ENCODE measurements at places on chromosomes 2 and 18.

DNA sequence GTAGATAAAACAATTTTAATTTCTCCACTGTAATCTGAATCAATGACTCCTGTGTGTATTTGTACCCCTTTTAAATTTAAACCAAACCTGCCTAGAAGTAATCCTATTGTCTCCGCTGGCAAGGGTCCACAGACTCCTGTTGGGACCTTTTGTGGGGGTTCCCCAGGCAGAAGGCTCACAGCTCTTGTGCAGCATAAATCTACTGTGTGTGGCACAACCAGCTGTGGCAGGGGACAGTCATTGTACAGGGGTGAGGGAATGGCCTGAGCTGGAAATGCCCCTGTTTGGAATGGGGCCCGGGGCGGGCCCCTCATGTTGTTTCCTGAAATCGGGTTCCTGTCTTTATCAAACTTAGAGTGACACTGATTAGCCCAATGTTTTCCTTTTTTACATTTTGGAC lies 318.2 kb upstream of the FAM98A start:
- no peak for DNase-seq

- DNase-seq = no peak
Measured at GRCh38 chr2:12050396-12050795, 304.0 kb downstream of the LPIN1 start.

DNA sequence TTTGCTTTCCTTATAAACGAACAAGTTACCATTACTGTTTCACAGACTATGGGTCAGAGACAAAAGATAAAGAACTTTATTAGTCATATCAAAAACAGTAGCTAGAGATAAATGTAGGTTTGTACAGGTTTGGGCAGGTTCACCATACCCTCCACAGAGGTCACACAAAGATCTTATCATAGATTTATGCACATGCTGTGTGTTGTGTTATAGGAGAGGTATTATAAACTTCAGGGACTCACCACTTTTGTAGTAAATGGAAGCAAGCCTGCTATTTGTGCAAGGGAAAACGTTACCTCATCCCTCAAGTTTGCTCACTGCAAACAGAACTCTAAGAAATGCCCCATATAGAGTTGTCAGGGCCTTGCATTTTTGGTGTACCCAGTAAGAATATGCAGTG lies 584.5 kb upstream of the LRRTM1 start:
- no peak for DNase-seq

DNA sequence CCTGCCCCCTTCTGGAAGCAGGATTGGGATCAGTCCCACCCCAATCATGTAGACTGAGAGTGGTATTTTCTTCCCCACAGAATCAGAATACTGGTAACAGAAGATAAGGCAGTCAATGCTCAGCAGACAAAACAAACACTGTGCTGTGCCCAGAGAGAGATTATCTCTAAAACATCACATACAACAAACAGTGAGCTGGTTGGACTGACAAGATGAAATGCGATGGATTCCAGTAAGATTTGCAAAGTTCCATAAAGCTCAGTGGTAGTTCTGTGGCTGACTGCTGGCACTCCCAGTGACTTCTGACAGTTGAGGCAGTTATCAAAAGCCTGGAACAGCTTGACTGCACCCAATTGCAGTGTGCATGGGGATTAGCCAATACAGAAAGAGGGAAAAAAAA lies 311.5 kb upstream of the MGAT5 start:
- no peak for DNase-seq

DNA sequence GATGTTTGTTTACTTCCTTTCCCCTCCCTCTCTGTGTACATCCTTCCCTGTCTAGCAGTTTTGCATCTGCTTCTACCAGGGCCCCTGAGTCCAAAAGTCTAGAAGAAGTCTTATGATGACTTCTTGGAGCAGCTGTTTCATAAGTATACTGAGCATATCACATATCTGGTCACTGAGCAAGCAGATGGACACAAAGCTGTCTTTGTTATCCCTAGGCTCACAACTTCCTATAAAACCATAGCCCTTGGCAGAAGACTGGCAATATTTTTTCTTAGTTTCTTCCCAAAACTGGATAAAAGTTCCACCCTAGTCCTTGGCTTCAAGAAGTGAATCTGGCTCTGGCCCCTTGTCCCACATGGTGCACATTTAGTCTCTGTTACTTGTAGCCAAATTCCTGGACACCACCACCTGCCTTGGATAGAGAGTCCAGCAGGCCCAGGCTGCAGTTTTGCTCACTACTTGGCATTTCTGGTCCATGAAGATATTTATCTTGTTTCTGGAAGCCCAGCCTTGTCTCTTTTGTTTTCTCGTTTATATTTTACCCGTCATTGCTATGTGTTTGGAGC lies 22.5 kb downstream of the THOC1 start:
- no peak for DNase-seq

GRCh38 chr18:77202329-77202728 lies 47.3 kb upstream of the GALR1 start:
- DNase-seq = no peak

DNA sequence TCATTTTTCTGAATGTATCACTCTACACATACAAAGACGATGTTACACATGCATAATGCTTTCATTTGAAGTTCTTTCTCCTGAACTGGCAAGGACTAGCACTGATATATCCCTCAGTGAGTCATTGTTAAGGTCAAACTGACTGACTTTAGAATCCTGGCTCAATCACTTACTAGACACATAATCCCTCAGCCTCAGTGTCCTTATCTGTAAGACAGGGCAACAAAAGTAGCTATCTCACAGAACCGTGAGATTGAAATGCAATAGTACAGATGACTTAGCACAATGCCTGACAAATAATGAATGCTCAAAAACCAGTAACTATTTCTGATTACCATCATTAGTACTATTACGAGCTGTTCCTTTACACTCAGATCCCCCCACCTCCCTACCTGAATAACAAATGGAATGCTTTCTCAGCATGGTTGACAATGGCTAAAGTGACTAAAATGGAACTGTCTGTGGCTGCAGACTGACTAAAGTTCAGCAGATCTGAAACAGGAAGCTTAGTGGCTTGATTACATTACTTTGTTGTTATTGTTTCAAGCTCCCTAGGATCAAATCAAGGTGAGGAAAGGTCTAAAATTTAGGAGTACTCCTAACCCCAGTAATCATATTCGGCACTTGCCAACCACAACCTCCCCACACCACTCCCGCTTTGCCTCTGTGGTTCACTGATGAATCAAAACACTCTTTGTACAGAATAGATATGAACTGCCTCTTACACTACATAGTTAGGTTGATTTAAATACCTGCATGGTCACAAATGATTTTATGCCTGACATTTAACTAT lies 35.8 kb upstream of the CACNB4 start:
- peak; percentile 8 for DNase-seq

DNA sequence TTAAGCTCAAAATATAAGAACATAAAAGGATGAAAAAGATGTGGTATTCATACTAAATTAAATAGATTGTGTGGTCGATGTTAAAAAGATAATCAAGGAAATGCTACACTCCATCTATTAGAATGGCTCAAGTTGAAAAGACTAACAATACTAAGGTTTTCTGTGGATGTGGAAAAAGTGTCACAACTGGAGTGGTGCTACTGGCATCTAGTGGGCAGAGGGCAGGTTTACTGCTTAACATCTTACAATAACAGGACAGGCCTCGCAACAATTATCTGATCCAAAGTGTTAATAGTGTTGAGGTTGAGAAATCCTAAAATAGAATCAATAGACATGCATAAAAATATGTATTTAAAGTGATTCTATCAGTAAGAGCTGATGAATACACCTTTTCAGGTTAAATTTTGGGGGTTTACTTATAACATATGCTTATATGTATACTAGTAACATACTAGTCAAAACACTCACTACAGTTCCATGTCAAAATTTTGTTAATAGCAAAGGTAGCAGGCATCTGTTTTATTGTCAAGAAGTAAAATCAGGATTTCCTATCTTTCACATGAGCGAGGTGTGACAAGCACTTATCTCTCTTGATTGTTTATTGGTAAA lies 91.5 kb upstream of the TMEFF2 start:
- no peak for DNase-seq

Data from stimulated activated CD4-positive, alpha-beta T cell treated with anti-CD3 and anti-CD28 coated beads, Interleukin-4, amount 100 ng/mL, for 48 hours (primary cell).